ENCODE measurements at places on chromosomes 2 and 18. TPM values are rescaled to one million over a fixed set of nuclear protein-coding genes. Genes with fewer than 3 reads are reported as not detected.

The SERPINB7 gene
- 1.4 TPM for total RNA-seq

The B3GNT7 gene
- total RNA-seq = under 0.01 TPM

The DSEL gene
- total RNA-seq = 43.2 TPM

The MFSD6 gene
- 15.1 TPM for total RNA-seq

The ASPRV1 gene
- total RNA-seq = 0.28 TPM

The RNU2-63P gene
- total RNA-seq = 325 TPM

The NEU2 gene
- total RNA-seq = not detected

The ADD2 gene
- 0.37 TPM for total RNA-seq

The OSR1 gene
- 36.5 TPM for total RNA-seq

The SPR gene
- total RNA-seq = 23.5 TPM

The CMPK2 gene
- 0.43 TPM for total RNA-seq
